ENCODE measurements at places on chromosomes 2 and 18.

- no peak for DNase-seq
Measured at GRCh38 chr2:240799033-240799820, 20.8 kb downstream of the KIF1A start.

DNA sequence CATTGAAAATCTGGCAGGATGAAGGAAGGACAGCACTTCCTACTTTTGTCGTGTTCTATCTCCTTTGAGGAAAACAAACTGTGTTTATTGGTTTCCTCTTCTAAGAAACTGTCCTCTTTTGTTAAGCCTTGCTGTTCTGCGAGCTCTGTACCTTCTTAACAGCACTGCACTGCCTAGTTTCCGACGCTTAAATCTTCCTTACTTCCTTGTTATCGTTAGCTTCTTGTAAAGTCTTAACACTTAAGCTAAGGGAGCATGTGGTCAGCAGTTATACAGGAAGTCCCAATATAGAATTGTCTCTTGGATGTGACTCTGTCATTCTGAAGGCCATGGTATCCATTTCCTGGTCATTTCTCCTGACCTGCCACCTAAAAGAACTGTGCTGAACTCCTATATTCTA lies 552.8 kb upstream of the NRP2 start:
- no peak for DNase-seq

GRCh38 chr2:241475267-241475666 lies 33.1 kb downstream of the STK25 start:
- no peak for DNase-seq

DNA sequence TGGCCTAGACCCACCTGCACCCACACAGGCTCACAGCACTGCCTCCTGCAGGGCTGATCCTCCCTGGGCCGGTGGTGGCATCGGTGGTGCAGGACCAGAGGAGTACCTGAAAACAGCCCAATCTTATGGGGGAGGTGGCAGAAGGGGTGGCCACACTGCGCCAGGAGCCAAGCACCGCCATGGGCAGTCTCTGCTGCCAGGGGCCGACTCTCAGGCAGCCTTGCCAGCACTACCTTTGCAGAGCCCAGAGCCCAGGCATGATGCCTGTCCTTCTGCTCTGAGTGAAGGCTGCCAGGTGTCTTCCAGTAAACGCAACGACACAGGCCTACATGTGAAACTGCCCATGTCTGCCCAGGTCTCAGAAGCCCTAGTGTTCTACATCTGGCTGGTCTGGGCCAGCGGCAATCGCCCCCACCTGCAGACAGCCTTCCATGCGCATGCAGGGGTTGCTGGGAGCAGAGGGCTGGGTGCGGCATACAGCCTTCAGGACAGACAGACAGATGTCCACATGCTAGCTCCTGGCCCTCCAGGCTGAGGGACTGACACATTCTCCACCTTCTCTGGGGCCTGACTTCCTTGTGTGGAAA lies 6.8 kb downstream of the HS6ST1 start:
- no peak for DNase-seq

DNA sequence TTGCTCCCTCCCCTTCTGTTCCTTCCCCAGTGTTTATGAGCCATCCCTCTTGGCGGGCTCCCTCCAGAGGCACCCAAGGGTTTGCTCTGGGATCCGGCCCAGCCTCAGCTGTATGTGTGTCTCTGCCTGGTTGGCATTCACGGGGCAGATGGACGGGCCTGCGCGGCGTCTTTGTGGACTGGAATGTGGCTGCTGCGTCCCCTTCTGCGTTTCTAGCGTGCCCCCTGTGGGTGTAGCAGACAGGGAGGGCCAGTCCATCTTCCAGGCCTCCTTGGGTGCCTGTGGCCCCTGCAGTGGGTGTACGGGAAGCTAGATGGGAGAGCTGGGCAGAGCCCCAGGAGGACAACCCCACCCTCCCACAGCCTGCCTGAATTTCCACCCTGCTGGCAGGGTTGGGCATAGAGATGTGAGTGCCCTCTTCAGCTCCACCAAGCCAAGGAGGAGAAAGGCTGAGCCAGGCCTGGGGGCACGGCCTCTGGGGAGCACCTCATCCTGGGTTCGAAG lies 15.7 kb downstream of the GPC1 start:
- no peak for DNase-seq

DNA sequence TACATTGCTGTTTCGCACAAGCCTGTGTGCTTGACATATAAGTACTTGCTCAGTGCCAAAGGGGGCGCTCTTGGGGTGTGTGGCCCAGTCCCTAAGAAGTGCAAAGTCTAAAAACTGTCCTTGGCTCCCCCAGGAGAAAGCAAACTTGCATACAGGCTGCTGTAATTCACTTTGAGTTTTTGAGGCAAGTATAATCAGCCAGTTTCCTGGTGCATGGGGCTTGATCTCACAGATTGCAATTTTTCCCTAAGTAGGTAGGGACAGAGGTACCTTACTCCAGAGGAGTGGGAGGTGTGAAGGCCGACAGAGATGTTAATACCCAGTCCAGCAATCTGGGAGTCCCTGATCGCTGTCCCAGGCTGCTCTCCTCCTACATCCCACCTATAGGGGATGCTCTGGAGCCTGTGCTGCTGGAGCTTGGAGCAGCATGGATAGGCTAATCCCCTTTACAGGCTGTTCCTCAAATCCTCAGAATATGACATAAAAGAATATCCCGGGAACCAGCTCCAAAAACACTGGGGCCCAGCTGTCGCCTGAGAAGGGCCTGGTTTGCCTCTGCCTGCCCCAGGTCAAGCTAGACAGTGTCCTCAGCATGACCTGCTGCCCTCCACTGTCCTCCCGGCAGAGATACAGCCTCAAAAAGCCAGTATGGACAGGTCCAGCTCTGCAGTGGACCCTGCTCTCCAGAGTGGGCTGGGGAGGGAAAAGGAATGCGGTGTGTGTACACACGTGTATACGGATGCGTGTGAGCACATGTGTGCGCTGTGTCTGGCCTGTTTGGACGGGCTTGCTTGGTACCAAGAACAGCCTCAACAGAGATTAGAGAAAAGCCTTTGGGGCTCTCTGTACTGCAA lies 136.5 kb upstream of the HAAO start:
- DNase-seq: no peak

GRCh38 chr2:75844651-75845050 lies 133.9 kb upstream of the GCFC2 start:
- no peak for DNase-seq

- DNase-seq: no peak
Measured at GRCh38 chr18:52363861-52364260, 23.9 kb downstream of the DCC start.

GRCh38 chr18:3321133-3321812 lies 59.3 kb downstream of the MYL12B start:
- no peak for DNase-seq

DNA sequence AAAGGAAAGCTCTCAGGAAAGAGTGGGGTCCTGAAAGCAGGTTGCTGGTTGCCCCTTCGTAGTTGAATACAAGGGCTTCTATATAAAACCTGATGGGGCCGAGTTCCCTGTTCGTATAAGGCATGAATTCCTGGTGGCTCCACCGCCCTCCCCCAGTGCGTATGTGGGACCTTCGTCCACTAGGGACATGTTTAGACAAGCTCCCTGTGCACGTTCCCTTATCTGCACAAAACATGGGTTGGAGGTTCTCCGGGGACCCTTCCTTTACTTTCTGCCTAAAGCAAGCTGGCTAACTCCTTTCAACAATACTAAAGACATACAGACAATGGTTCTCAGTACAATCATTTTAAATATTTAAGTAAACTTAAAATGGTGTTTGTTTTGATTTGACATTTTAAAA lies 8.0 kb downstream of the CLUL1 start:
- DNase-seq: no peak

DNA sequence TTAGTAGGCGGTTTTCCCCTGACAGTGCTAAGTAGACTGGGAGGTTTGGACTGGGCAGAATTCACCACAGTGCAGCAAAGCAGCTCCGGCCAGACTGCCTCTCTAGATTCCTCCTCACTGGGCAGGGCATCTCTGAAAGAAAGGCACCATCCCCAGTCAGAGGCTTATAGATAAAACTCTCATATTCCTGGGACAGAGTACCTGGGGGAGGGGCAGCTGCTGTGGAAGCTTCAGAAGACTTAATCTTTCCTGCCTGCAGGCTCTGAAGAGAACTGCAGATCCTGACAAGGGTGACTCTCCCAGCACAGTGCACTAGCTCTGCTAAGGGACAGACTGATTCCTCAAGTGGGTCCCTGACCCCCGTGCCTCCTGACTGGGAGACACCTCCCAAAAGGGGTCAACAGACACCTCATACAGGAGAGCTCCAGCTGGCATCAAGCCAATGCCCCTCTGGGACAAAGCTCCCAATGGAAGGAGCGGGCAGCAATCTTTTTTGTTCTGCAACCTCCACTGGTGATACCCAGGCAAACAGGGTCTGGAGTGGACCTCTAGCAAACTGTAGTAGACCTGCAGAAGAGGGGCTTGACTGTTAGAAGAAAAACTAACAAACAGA lies 266.8 kb upstream of the CRIM1 start:
- DNase-seq: no peak

GRCh38 chr2:17355608-17356329 lies 162.5 kb downstream of the RAD51AP2 start:
- DNase-seq: no peak

- DNase-seq: no peak
Measured at GRCh38 chr2:144412709-144413108, 107.2 kb downstream of the ZEB2 start.

DNA sequence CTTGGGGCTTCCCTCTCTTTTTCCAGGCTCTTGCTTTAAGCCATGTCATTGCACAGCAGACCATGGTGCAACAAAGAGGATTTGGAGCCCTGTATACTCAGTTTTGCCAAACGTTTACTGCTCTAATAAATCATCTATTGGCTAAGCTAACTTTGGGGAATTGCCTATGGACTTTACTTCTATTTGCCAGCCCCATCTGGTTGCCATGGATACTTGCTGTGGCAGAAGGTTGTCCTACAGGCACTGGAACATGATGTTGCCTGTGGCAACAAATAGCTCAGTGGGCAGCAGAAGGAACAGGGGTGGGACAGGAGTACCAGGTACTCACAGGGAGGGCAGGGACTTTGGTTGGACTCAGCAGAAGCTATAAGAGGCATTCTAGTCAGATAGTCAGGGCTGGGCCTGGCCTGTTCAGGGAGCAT lies 129.7 kb downstream of the CCDC85A start:
- DNase-seq: no peak

GRCh38 chr18:9737006-9737405 lies 28.9 kb downstream of the RAB31 start:
- DNase-seq: no peak

DNA sequence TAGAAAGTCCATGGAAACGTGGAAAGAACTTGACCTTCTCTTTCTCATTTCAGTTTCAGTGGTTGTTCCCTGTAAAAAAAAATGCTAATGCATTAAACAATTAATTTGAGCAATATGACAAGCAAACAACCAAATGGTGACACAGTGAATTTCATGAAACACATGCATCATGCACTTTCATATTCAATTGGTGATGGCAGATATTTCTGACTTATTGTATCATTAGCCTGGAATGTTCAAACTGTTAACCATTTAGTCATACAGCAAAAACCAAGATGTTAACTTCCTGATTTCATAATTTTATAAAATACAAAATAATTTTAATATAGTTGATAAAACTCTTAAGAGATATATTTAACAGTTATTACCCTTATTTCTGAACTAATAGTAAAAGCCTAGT lies 85.5 kb downstream of the SCN1A start:
- no peak for DNase-seq

DNA sequence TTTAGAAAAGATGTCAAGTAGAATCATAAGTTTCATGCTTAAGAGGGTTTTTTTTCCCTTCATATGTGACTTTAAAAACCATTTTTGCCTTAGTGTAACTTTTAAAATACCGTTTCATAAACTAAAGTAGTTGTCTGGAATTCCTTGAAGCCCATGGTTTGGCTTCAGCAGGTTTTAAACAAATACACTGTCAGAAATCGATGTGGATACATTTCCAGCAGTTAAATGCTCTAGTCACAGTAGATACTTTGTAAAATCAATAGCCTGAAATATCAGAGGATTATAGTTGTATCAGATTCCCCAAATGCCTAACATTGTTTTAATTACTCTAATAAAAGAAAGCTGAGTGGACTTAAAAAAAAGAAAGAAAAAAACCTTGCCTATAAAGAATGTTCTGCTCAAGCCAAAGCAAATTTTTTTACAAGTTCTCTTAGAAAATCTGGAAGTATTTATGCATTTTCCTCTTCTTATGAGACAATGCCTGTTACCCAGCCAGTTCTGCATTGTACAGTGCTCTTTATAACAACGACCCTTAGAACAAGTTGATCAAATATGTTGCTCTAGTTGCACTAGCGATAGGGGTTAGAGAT lies 260.5 kb downstream of the LTBP1 start:
- DNase-seq: no peak

DNA sequence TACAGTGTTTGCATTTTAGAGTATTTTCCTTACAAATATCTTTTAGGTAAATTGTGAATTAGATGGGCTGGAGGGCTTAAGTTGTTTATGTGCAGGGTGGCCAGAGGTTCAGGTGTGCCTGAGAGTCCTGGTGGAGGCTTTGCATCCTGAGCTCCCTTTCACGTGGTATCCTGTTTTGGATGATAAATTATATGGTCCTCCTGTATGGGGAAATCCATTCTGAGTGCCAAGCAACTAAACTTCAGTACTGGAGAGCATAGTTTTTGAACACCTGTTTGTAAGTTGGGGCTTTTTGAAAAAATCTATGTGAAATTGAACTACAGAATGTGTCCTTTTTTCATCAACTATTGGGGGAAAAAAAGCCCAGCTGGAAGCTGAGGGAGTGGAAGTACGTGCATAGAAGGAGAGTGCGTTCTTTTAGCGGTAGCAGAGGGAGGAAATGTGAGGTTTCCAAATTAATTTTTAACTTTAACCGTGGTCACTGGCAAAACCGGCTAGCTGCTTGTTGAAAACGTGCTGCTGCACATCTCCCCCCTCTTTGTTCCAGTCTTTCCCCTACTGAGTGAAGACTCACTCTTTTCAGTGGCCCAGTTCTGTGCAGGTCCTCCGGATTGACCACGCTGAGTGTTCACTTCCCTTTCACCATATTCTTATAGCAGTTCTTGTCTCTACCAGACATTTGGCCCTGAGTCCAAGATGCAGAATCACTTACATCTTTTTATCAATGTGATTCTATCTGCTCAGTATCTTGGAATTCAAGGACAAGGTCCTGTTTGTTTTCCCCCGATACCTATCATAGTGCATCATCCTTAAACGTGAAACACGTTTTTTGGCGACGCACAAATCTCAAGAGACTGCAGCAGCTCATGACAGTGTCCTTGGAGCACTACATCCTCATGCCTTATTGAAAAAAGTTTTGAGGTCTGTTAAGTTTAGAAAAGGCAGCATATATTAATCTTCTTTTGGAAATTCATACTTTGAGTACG lies 15.3 kb downstream of the CNOT11 start:
- DNase-seq: no peak

- DNase-seq: no peak
Measured at GRCh38 chr18:55106906-55107305, 147.6 kb upstream of the CCDC68 start.

All from gastrocnemius medialis (tissue), 4 donors.